ENCODE measurements at places on chromosomes 7 and 10.

DNA sequence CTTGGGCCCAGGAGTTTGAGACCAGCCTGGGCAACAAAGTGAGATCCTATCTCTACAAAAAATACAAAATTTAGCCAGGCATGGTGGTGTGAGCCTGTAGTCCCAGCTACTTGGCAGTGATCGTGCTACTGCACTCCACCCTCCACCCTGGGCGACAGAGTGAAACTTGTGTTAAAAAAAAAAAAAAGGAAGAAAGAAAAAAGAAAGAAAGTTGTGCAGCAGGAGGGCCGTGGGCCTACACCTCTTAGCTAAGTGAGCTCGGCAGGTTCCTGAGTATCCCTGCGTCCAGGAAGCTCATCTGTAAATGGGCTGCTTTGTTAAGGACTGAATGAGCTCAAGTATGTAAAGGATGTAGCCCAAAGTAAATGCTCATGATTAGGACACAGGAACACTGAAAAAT lies 155.0 kb downstream of the RNF216 start:
- DNase-seq, result no peak

DNA sequence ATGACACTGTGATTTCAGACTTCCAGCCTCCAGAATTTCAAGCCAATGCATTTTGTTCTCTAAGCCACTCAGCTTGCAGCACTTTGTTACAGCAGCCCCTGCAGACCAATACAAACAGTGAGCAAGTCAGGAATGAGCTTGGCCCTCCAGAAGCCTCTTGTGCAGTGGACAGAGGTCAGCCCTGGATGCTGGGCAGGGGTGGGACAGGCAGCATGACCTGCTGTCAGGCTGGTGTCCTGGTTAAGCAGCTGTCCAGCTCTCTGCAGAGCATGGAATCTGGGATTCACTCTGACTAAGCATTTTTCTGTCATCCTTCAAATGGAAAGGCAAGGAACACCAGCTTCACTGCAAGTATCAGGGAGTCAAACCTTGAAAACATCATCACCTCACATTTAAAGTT lies 85.5 kb upstream of the GDF10 start:
- DNase-seq, result no peak

DNA sequence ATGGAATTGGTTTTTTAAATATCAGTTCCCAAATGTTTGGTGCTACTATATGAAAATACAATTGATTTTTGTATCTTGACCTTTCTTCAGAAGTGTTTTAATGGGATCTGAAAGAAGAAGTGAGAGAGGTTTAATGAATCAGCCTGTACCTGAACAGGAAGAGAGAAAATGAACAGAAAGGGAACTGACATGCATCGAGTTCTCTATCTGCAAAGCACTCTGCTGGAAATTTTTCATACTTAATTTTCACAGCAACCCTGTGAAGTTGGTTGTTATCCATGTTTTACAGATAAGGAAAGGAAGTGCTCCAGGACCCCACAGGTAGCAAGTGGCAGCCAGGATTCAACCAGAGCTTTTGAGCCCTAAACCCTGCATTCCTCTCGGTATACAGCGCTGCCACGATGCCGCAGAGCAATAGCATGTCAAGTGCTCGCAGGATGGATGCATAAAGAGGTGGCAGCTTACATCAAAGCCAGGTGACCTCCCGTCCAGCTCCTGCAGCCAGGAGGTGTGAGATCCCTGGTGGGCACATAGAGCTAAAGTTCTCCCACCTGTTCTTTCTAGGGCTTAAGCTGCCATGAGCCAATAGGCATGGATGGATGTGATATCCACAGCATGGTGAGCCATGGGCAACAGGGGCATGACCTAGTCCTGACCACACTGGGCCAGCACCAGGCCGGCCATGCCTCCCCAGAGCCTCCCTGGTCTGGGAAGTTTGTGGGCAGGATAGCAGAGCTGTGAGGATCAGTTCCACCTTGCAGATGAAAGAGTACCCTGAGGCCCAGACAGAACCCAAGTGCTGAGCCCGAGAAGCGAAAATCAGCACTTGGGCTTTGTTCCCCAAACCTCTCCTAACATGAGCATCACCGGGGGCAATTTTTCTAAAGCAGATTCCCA lies 57.2 kb downstream of the CALML3 start:
- no peak for DNase-seq

DNA sequence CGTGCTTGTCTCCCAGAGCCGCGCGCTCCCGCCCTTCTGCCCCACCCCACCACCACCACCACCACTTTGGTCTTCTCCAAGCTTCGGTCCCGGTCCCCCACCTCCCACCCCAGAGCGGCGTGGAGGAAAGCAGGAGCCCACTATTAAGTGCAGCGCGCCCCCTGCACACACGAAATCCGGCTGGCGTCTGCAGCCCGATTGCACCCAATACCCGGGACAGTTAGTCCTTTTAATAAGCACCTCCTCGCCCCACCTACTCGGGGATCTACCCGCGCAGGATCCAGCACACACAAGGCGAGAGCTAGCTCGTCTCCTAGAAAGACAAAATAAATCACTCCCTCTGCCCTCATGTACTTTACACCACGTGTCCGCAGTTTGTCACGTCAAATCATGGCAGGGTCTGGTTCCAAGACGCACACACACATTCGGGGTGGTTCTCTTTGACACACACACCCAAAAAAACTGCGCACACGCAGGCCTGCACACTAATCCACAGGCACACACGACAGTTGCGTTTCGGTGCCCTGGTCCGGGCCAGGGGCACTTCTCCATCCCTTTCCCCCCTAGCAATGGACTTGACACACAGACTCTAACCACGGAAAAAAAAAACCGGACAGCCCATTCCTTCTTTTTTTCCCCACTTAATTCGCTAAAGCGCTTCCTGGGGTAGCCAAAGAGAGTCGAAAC lies 1.6 kb downstream of the SFMBT2 start:
- DNase-seq, result no peak

GRCh38 chr10:131961047-131961776 lies 20.5 kb downstream of the BNIP3 start:
- no peak for DNase-seq

GRCh38 chr10:6920072-6921019 lies 340.3 kb upstream of the PRKCQ start:
- DNase-seq, result peak; percentile 32

DNA sequence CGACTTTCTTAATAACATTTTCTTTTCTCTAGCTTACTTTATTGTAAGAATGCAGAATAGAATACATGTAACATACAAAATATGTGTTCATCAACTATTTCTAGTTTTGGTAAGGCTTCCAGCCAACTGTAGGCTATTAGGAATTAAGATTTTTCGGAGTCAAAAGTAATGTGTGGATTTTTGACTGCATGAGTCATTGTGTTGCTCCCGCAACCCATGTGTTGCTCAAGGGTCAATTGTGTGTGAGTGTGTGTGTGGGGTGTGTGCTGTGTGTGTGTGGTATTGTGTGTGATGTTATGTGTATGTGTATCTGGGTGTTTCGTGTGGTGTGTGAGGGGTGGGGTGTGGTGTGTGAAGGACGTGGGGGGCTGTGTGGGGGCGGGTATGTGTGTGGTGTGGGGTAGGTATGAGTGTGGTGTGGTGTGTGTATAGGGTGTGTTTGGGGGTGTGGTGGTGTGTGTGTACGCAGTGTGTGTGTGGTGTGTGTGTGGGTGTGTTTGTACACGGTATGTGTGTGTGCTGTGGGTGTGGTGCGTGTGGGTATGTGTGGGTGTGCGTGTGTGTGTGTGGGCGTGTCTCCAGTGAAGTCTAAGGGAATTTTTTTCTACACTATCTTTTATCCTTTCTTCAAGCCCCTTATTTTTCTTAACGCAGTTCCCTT lies 60.5 kb downstream of the RSU1 start:
- peak; percentile 63 for DNase-seq

- DNase-seq, result no peak
These were observed 43.3 kb upstream of the CNNM1 start for GRCh38 chr10:99285881-99286280.

DNA sequence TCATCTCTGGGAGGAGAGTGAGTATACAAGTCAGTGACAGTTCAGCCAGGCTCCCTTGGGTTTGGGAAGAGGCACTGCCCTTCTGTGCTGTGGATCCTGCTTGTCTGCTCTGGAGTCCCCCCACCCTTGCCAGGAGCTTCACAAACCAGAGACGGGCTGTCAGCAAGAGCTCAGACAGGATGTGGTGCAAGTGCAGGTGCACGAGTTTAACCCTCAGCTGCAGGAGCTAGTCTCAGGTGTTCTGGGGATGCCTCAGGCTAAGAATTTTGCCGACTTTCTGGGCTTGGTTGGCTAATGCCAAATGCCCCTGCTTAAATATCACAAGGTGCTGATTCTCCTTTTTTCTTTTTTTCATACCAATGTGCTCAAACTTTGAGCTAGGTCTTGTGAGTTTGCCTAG lies 22.3 kb downstream of the ZNF783 start:
- no peak for DNase-seq

GRCh38 chr7:128323459-128324367 lies 20.0 kb downstream of the RBM28 start:
- no peak for DNase-seq

DNA sequence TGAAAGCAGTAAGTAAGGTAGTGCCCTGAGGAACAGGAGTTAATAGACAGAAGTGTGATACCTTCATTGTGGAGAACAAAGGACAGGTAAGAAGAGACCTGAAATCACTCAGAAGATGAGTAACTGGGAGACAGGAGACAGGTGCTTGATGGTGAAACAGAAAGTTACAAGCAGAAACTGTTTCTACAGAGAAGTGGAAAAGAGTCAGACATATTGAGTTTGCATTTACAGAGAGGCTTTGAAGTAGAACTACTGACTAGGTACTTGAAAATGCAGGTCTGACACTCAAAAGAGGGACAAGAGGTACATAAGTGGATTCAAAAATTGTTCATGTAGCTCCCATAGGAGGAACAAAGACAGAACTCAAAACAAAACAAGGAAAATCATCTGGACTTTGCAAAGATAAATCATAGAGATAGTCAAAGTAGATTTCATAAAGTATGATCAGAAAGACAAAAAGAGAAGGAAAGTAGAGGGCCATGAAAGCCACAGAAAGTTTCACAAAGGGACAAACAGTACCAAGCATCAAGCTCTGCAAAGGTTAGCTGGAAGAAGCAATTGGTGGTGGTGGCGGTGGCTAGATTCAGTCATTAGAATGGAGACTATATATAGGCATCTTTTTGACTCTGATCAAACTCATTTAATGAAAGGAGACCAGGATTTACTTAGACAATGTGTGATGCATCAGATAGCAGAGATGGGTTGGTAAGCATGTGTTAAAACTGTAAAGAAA lies 198.4 kb downstream of the PCLO start:
- no peak for DNase-seq

- DNase-seq, result peak; percentile 53
These were observed 27.1 kb downstream of the PARP12 start for GRCh38 chr7:140035400-140036223.

- DNase-seq, result peak; percentile 57
These were observed 1.1 kb downstream of the RHOBTB1 start for GRCh38 chr10:60942788-60943315.

DNA sequence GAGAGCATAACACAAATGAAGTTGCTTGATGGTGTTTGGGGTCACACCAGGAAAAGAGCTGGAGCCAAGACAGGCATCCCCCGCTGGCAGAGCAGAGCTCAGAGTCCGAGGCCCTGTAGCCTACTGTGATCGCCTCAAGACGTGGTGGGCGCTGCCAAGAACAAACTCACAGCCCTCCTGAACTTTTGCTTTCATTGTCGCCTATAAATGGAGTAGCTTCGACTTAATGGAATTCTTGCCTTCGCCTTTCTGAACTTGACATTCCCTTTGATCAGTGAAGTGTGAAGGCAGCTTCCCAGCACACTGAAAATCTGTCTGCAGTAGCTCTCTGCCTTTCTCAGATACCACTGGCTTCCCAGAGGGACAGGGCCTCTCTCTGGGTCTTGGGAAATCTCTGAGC lies 21.3 kb downstream of the CPXM2 start:
- no peak for DNase-seq

GRCh38 chr7:154953006-154953684 lies 49.8 kb downstream of the PAXIP1 start:
- peak; percentile 12 for DNase-seq

- peak; percentile 77 for DNase-seq
These were observed 55.0 kb upstream of the AKR1E2 start for GRCh38 chr10:4770801-4771553.

DNA sequence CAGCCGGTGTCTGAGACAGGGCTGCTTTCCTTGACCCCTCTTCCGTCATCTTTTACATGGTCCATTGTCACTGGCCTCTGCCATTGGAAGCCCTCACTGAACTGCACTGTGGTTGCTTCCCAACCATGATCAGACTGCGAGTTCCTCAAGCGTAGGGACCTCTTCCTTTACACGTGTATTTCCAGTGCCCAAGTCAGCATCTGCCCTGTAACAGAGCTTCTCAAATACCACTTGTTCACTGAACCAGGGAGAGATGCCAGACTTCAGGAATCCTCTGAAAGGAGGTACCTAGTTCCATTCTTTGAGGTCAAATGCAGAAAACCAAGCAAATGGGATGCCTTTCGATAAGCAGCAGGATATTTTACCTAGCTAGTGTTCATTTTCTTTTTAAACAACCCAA lies 145.1 kb downstream of the NRP1 start:
- no peak for DNase-seq

DNA sequence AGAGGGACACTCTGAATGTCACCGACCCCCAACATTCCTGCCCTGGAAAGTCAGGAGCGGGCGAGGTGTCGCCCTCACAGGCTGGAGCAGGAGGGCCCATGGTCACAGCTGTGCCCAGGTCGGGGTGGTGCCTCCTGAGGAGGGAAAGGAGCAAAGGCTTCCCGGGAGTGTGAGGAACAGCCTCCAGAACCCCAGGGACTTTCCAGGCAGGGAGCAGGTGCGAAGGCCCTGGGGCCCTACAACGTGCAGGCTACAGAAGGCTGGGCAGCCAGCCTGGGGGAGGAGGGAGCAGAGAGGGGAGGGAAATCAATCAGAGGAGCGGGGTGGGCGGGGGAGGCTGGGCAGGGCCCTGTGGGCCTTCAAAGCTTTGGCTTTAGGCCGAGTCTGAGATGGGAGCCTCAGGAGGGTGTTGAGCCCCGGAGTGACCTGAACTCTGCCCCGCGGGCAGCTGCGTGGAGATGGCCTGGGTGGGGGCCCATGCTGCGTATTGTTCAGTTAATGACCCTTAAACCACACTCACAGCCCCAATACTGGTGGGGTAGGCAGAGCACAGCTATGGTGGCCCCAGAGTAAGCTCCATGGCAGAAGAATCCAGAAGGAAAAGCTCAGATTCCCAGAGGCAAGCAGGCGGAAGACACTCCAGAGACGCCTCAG lies 44.2 kb upstream of the PPP2R2D start:
- no peak for DNase-seq

DNA sequence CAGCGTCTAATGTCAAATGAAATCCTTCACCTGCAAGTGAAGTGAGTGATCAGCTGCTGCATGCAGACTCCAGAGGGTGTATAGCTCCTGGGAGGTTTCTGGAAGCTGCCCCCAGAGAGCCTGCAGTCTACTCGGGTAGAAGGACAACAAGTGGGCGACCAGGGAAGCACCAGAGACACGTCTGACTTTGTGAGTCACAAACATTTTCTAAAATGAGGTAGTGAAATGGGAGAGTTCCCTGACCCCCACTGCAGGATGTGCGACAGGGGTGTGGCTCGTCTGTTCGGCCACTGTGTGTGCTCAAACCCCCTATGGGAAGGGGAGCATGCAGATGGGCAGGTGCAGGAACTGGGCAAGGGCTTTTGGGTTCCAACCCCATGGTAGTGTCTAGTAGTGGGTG lies 177.1 kb upstream of the PRKCQ start:
- DNase-seq, result no peak

Measured in brain microvascular endothelial cell (primary cell).